Stomach (tissue), 19 donors: ENCODE measurements at places on chromosomes 6 and 20. TPM values are rescaled to one million over a fixed set of nuclear protein-coding genes. Genes with fewer than 3 reads are reported as not detected.

SYCP2 gene
- 8.5 TPM for total RNA-seq

CLIC5 gene
- 2.0 TPM for total RNA-seq

TUBB1 gene
- not detected for total RNA-seq

KHDRBS2 gene
- 0.45 TPM for total RNA-seq

PRND gene
- not detected for total RNA-seq

HCRTR2 gene
- not detected for total RNA-seq

MYT1 gene
- not detected for total RNA-seq

WFDC10A gene
- total RNA-seq: not detected

TRAPPC3L gene
- total RNA-seq: not detected

DEFB132 gene
- total RNA-seq: not detected

HUS1B gene
- 2.9 TPM for total RNA-seq

STK4 gene
- total RNA-seq: 49.6 TPM

RNF114 gene
- total RNA-seq: 142 TPM

COL21A1 gene
- 69.4 TPM for total RNA-seq

SYCP2L gene
- 2.6 TPM for total RNA-seq

RBM24 gene
- 2.3 TPM for total RNA-seq

TREM2 gene
- total RNA-seq: not detected

SOX18 gene
- 26.6 TPM for total RNA-seq

SLA2 gene
- 1.3 TPM for total RNA-seq

MYH7B gene
- total RNA-seq: 1.5 TPM

TGM3 gene
- total RNA-seq: not detected

DAAM2 gene
- total RNA-seq: 9.3 TPM

GOPC gene
- total RNA-seq: 23.7 TPM

HLA-DMB gene
- 17.0 TPM for total RNA-seq

ALDH8A1 gene
- not detected for total RNA-seq

NOX3 gene
- not detected for total RNA-seq

SLC22A7 gene
- total RNA-seq: not detected

CEP57L1 gene
- 42.0 TPM for total RNA-seq

WFDC5 gene
- total RNA-seq: not detected

SAMD5 gene
- 15.4 TPM for total RNA-seq

SLC22A16 gene
- not detected for total RNA-seq

TULP1 gene
- not detected for total RNA-seq

TBC1D32 gene
- total RNA-seq: 38.2 TPM
